ENCODE measurements at places on chromosomes 12 and 14. TPM values are rescaled to one million over a fixed set of nuclear protein-coding genes. Genes with fewer than 3 reads are reported as not detected.

DNA sequence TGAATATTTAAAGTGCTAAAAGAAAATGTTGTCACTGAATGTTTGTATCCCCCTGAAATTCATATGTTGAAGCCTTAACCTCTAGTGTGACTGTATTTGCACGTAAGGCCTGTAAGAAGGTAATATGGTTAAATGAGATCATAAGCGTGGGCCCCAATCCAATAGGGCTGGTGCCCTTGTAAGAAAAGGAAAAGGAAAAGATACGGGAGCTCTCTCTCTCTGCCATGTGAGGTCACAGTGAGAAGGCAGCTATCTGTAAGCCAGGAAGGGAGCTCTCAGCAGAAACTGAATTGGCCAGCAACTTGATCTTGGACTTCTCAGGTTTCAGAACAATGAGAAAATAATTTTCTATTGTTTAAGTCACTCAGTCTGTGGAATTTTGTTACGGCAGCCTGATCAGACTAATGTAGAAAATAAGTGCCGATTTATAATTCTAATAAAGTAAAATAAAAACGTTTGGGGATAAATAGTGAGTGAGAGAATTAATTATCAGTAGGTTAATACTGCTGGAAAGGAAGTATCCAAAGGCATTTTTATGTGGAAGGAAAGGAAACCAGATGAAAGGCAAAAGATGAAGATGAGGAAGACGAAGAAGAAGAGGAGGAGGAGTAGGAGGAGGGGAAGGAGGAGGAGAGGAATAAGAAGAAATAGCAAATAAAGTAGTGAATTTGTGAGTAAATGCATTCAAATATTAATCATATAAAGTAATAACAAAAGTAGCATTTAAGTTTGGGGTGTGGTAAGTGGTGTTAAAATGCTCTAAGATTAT lies 188.5 kb upstream of the KRR1 start:
- no peak for DNase-seq

- no peak for DNase-seq
Measured at GRCh38 chr12:60437297-60437696, 841.5 kb downstream of the SLC16A7 start.

GRCh38 chr12:122125452-122126341 lies 47.1 kb downstream of the MLXIP start:
- DNase-seq = no peak

DNA sequence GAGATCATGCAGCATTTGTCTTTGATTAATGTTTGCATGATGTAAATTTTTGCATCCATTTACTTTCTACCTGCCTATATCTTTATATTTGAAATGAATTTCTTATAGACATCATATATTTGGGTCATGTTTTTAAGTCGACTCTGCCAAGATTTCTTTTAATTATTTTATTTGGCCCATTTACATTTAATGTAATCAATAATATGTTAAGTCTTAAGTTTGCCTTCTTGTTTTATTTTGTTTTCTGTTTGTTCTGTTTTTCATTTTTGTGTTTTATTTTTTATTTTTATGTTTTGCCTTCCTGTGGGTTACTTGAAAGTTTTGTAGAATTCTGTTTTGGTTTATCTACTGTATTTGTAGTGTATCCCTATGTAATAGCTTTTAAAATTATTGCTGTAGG lies 33.2 kb upstream of the GUCY2C start:
- no peak for DNase-seq

GRCh38 chr14:76918782-76919394 lies 92.7 kb downstream of the LRRC74A start:
- peak; percentile 93 for DNase-seq

- DNase-seq = no peak
Measured at GRCh38 chr12:13442457-13442856, 245.9 kb downstream of the EMP1 start.

DNA sequence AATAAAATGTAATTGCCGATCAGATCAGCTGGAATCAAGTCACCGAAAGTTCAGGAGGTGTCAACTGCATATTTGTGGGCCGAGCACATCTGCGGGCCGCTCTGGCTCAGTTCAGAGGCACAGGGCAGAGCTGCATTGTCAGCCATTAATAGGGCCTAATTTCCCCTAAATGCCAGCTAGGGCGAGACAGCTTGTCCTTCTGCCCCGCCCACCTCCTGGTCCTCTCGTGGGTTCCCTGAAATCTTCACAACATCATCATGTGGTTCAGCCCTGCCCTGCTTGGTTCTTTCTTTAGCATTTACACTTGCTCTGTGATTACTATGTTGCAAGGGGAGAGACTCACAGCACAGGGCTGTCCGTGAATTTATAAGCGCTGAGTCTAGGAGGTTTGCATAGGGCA lies 148.9 kb downstream of the CHST11 start:
- DNase-seq = no peak

GRCh38 chr12:67436230-67436629 lies 167.1 kb downstream of the CAND1 start:
- DNase-seq = no peak

DNA sequence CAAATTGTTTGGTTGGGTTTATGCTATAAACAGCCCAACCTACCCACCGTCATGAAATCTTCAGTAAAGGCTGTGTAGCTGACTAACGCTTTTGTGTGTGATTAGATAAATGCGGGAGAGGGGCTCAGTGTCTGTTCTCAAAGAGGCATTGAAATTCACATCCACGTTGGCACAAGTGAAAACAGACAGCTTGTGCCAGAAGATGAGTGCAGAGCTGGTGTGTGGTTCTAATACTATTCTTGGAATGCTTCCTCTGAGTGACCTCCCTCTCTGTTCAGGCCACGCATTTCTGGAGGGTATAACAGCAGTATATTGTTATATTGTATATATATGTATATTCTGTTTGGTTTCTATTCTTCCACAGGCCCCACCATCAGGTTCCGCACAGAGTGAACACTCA lies 263.8 kb downstream of the APAF1 start:
- no peak for DNase-seq

- no peak for DNase-seq
Measured at GRCh38 chr12:80745851-80746505, 29.3 kb downstream of the MYF5 start.

DNA sequence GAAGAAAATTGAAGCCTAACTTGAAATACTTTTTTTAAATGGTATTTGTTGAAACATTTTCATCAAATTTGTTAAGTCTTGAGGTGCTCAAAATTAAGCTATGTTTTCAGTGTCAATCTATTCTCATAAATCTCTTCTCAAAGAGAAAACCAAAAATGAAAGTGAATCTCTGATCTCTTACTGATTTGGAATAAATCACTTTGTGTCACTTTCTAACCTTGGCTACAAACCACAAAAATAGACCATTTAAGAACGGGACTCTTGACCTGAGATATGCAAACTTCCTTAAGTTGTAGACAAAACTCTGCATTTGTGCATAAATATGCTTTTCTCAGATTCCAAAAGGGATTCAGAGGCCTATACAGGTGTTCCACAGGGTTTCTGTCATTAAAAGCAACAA lies 192.9 kb downstream of the SEC23A start:
- no peak for DNase-seq

DNA sequence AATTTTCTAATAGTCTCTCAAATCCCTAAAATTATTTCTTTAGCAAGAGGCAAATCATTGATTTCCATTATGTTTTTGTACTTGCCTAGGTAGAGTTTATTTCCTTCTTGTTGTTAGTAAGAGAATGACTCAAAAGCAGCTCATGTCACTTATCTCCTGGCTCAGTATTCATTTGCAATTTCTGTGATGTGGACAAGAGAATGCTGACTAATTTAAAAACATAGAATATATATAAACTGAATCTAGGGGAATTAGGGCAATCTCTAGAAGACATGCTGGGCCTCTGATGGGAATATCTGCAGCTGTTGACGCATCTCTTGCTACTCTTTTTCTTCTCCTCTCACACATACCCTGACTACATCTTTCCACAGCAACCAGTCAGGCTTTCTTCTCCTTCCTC lies 130.8 kb upstream of the PRKD1 start:
- no peak for DNase-seq

DNA sequence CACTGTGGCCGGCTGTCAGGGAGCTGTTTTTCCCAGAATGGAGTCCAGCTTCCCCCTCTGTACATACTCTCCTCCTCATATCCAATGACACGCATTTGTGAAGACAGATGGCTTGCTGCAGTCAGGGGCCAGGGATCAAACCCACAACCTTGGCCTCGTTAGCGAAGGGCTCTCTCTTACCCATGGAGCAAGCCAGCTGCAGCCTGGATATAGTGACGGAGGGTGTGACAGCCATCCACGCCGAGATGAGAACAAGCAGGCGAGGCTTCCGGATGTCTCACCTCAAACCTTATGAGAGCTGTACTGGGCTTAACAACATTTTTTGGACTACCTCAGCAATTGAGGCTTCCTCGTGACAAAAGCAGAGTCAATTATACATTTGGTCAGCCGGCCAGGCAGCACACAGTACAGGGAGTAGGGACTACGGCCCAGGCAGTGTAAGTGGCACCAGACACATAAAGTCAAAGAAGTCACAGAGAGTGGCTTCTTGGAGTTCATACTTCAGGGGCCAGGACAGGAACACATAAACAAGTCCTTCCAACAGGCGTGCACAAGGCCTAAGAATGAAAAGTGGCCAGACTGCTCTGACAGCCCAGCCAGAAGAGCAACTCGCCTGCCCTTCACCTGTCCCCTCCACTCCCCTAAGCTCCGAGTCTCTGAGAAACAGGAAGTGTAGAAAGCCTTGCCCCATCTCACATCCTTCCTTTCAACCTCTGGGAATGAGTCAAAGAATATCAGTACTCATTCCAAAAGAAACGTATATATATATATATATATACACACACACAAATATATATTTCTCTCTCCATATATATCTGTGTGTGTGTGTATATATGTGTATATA lies 115.1 kb downstream of the TTC7B start:
- no peak for DNase-seq

- no peak for DNase-seq
Measured at GRCh38 chr14:102170061-102170460, 30.4 kb downstream of the WDR20 start.

GRCh38 chr14:32703183-32703621 lies 235.5 kb upstream of the NPAS3 start:
- no peak for DNase-seq

DNA sequence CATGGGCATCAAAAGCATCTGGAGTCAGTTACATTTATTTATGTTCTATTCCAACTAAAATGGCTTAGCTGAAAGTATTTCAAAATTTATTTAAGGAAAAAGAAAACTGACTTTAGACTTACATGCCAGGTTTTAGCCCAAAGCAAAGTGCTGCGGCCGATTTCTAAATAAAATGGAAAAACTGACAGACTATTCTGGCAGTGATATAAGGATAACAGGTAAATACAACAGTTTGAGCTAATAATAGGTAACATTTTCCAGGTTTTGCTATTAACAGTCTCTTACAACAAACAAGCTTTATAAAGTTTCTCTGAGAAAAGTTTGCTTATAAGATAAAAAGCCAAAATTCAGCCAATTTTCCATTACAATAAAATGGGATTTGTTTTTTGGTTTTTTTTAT lies 937.2 kb upstream of the FLRT2 start:
- DNase-seq = no peak

The OR11H7 gene
- total RNA-seq = not detected

The COQ10A gene
- total RNA-seq = 10.9 TPM

The WASHC3 gene
- 51.0 TPM for total RNA-seq

The RBMS2 gene
- 23.9 TPM for total RNA-seq

The HAL gene
- total RNA-seq = 0.23 TPM

The AQP2 gene
- not detected for total RNA-seq

All from epithelial cell of proximal tubule (primary cell).